ENCODE measurements at places on chromosomes 7 and 10.

- no peak for DNase-seq
Measured at GRCh38 chr10:93757801-93758507, at the start of gene LGI1. TSS of gene LGI1 (plus strand) at chr10:93757936. CDS start at chr10:93758145, 209 bp downstream.

- DNase-seq: no peak
Measured at GRCh38 chr10:125006921-125007426, 65.1 kb downstream of the ZRANB1 start.

DNA sequence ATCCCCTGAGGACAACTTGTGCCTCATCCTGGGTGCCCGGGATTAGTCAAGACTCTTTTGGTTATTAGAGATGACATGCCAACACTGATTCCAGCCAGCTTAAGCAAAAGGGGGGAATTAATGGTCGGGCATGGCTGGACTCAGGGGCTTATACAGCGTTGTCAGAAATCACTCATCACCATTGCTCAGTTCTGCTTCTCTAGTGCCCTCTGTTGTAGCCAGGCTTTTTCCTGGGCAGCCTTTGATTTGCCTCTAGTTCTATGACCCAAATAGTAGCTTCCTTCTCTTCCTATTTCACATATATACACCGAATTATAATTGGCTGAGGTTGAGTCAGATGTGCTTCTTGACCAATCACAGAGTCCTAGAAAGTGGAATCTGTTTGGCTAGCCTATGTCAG lies 192.0 kb upstream of the HABP2 start:
- DNase-seq: no peak

GRCh38 chr10:43421519-43421918 lies 12.5 kb upstream of the HNRNPF start:
- DNase-seq: no peak

GRCh38 chr10:51955696-51956095 lies 256.3 kb upstream of the CSTF2T start:
- DNase-seq: no peak

- DNase-seq: no peak
Measured at GRCh38 chr7:26567266-26567665, 275.6 kb downstream of the SNX10 start.

GRCh38 chr10:73886661-73887293 lies 12.4 kb upstream of the CAMK2G start:
- no peak for DNase-seq
